ENCODE measurements at places on chromosomes 12 and 14.

DNA sequence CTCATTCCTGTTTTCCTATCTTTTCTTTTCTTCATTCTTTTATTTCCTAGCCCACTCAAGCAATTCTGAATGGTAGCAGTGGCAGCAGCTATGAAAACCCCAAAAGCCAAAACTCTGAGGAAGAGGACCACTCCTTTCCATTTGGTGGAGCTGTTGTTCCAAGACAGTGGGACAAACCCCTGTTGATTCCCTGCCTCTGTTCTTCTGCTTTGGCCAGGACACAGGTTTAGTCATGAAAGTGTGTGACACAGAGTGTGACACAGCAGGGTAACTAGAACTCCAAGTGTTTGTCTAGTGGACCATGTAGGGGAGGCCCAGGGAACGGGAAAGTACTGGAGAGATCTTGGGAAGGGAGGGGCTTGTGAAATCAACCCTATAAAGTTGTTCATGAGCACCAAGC is 71.1 kb downstream of the PTCSC3 start:
- DNase-seq = no peak

DNA sequence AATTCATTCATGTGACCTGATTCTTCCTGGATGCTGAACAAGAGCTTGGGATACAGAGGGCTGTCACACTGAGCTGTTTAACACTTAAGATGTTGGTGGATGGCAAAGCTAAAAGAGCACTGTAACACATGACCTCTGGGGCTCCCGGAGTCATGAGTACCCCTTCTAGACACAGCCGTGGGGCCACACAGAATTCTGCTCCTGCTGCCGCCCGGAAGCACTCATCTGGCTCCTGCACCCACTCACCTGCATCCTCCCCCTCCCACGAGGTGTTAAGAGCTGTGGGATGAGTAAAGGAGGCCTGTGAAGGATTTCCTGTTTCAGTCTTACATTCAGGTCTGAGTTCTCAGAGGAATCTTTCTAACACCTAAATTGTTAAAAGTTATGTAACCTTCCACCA is 78.0 kb upstream of the SSTR1 start:
- DNase-seq = no peak

DNA sequence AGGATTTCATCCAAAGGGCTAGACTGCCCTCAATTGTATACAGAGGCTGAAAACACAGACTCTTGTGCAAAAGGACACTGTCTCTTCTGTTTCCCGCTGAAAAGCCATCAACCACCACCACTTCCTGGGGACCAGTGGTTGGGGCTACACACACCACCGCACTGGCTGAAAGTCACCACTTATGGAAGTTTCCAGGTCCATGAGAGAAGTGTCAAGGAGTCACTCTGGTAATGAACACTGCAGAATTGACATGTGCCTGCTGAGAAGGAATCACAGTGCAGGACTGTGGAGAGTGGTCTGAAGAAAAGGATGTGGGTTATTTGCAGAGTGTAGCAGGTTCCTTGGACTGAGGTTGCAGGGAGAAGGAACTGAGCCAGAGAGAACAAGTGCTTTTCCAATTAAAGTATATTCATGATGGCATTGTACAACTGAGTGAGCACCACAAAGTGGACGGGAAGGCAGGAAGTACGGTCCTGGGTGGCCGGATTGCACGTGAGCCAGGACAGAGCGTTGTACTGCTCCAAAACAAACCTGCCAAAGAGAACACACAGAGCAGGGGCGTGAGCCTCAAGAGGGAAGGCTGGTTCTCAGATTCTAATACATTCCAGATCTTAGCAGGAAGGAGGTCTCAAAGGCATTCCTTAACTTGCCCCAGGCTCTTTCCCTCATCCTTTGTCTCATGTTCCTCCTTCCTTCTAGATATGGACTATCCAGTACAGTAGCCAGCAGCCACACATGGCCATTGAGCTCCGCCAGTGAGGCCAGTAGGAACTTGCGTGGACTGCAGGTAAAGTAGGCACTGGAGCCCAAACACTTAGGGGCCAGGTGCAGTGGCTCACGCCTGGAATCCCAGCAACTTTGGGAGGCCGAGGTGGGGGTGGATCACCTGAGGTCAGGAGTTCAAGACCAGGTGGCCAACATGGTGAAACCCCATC is 316.4 kb downstream of the MED13L start:
- no peak for DNase-seq

DNA sequence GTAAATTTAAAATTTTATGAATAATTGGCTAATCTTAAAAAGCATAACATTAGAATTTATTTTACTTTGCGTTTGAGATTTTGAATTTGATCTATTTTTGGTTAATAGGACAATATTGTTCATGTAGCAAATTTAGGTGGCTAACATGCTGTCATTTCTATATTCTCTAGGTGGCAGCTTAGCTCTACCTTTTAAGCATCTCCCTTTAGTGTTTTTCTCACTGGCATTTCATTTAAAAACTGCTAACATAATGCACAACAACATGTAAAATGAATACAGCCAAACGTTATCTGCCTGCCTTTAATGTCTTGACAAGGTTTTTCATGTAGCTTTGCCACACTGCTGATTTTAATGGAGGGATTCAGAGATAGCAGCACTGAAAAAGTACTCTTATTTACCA is 272.4 kb upstream of the FBXO33 start:
- DNase-seq = no peak
